ENCODE measurements at places on chromosomes 5 and 9. TPM values are rescaled to one million over a fixed set of nuclear protein-coding genes. Genes with fewer than 3 reads are reported as not detected.

PRRT1B gene
- not detected for total RNA-seq

NUTM2F gene
- total RNA-seq, result not detected

SOWAHA gene
- not detected for total RNA-seq

SIT1 gene
- 44.0 TPM for total RNA-seq

FIBCD1 gene
- not detected for total RNA-seq

GNG10 gene
- 21.1 TPM for total RNA-seq

FAM221B gene
- total RNA-seq, result not detected

WNK2 gene
- total RNA-seq, result 5.8 TPM

DNA sequence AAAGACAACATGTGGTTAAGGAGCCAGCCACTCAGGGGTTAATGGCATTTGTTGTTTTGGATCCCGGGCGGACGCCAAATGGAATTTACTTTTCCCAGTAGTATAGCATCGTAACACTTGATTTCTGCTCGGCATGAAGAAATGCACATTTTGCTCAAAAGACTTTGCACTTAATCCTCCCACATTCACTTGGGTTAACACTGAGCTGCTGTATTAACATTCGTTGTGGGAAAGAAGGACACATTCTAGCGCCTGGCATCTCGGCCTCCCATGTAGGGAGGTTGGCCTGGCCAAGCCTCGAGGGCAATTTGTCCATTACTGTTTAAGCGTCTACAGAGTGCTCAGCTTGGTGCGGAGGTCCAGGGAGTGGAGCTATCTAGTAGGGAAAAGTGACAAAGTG lies 32.3 kb upstream of the INSYN2B start:
- no peak for DNase-seq

- peak; percentile 19 for DNase-seq
Observed at GRCh38 chr5:110865400-110866094, 126.7 kb downstream of the SLC25A46 start.

- no peak for DNase-seq
Observed at GRCh38 chr9:73853549-73853948, 643.6 kb upstream of the RORB start.

GRCh38 chr9:123835821-123836220 lies 94.1 kb downstream of the DENND1A start:
- DNase-seq, result no peak

- no peak for DNase-seq
Observed at GRCh38 chr5:52853650-52854049, 65.9 kb downstream of the ITGA1 start.

Data from activated naive CD4-positive, alpha-beta T cell treated with anti-CD3 and anti-CD28 coated beads for 36 hours (primary cell).